IMR-90 (cell line): ENCODE measurements at places on chromosomes 13 and 19.

- no peaks in the 10 kb centered on the region for H3K27me3 ChIP-seq
- peak; percentile 94 for DNase-seq
- no peaks in the 10 kb centered on the region for H3K36me3 ChIP-seq
- H3K4me1 ChIP-seq = peaks cover 1% of the 10 kb centered on the region
Observed at GRCh38 chr13:92838786-92839185, 387.8 kb upstream of the GPC6 start.

- no peak overlapping the region for H3K27ac ChIP-seq
- H3K36me3 ChIP-seq = peaks cover 57% of the 10 kb centered on the region
- no peak overlapping the region for H3K4me3 ChIP-seq
- DNase-seq = peak; percentile 57
Observed at GRCh38 chr19:43743059-43743458, 11.7 kb downstream of the SMG9 start.

- no peaks in the 10 kb centered on the region for H3K27me3 ChIP-seq
- no peak overlapping the region for H3K4me3 ChIP-seq
- H3K27ac ChIP-seq = no peak overlapping the region
- H3K36me3 ChIP-seq = peaks cover 47% of the 10 kb centered on the region
- H3K4me1 ChIP-seq = no peaks in the 10 kb centered on the region
Observed at GRCh38 chr13:113260996-113261395, 36.0 kb upstream of the LAMP1 start.

- no peak for DNase-seq
- H3K4me1 ChIP-seq = no peaks in the 10 kb centered on the region
- H3K36me3 ChIP-seq = no peaks in the 10 kb centered on the region
- H3K27ac ChIP-seq = no peak overlapping the region
Observed at GRCh38 chr13:101190976-101191375, 225.3 kb downstream of the NALCN start.

GRCh38 chr19:35752746-35753350 is 4.0 kb downstream of the HSPB6 start:
- no peak overlapping the region for H3K4me3 ChIP-seq
- no peak overlapping the region for H3K27ac ChIP-seq
- no peaks in the 10 kb centered on the region for H3K27me3 ChIP-seq
- DNase-seq = no peak

DNA sequence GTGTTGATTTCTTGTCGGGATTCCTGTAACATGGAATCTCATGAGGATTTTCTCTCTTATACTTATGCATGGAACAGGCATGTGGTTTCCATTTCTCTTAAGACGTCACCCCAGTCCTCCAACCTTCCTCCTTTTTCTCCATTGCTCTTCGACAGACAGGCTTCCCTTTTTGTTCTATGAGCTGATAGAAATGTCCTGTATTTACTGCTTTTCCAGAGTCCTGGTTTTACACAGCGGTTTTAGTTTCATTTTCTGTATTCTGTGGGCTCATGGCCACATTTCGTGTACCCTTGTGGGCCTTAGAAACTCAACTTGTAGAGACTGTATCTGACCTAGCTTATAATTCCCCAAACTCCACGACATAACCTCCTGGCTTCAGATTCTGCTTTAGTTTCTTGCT is 113.1 kb downstream of the PAN3 start:
- H3K36me3 ChIP-seq = peaks cover 3% of the 10 kb centered on the region; the same call in 1 of the 2 replicates
- H3K4me3 ChIP-seq = no peak overlapping the region
- no peaks in the 10 kb centered on the region for H3K4me1 ChIP-seq
- no peak for DNase-seq
- H3K27me3 ChIP-seq = no peaks in the 10 kb centered on the region
- H3K27ac ChIP-seq = no peak overlapping the region

- no peak for DNase-seq
- no peaks in the 10 kb centered on the region for H3K4me1 ChIP-seq
- H3K27me3 ChIP-seq = no peaks in the 10 kb centered on the region
- H3K27ac ChIP-seq = no peak overlapping the region
Observed at GRCh38 chr13:91454666-91455065, 56.2 kb downstream of the GPC5 start.

DNA sequence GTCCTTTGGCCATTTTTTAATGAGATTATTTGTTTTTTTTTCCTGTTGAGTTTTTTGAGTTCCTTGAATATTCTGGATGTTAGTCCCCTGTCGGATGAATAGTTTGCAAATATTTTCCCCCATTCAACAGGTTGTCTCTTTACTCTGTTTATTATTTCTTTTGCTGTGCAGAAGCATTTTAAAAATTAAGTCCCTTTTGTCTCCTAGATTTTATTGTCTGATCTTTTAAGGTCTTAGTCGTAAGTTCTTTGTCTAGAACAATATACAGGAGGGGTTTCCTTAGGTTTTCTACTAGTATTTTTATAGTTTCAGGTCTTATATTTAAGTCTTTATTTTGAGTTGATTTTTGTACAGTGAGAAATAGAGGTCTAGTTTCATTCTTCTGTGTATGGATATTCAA is 284.4 kb downstream of the GPC6 start:
- H3K27ac ChIP-seq = no peak overlapping the region
- no peaks in the 10 kb centered on the region for H3K4me1 ChIP-seq
- H3K36me3 ChIP-seq = no peaks in the 10 kb centered on the region
- DNase-seq = no peak

DNA sequence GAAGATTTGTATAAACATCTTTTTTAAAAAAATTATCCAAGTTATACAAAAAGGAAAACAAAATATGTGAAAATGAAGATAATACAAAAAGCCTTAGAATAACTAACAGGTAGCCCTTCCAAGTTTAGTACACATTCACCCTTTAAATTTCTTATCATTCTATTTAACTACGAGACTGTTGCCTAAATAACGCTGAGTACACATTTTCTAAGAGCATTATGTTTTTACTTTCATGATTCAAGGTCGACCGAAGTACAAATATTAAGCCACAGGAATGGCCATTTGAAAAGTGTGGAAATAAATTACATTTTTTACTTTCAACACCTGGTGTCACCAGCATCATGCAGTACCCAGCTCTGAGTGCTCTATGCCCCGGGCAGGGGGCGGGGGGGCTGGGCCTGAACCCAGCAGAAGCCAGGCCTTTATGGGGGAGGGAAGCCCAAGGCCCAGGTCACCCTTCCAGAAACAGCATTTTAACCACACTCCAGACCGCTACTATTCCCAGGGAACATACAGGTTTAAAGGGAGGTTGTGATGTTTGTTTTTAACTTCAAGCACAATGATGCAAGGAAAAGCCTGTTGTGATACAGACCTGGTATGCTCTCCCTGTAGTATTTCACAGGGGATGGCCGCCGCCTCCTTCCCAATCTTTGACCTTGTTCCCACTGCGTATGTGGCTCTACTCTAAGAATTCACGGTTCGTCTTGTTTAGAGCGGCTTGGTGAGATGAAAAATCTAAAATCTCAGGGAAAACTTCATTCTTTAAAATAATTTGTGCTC is 24.0 kb downstream of the GGACT start:
- DNase-seq = no peak
- H3K27me3 ChIP-seq = no peaks in the 10 kb centered on the region; the same call in 1 of the 2 replicates
- no peaks in the 10 kb centered on the region for H3K36me3 ChIP-seq
- peaks cover 4% of the 10 kb centered on the region; the same call in 1 of the 2 replicates for H3K4me1 ChIP-seq
- no peak overlapping the region for H3K4me3 ChIP-seq

GRCh38 chr19:55481148-55481793 is 3.7 kb upstream of the NAT14 start:
- peaks cover 12% of the 10 kb centered on the region for H3K4me1 ChIP-seq
- no peaks in the 10 kb centered on the region for H3K27me3 ChIP-seq
- no peak overlapping the region for H3K27ac ChIP-seq

DNA sequence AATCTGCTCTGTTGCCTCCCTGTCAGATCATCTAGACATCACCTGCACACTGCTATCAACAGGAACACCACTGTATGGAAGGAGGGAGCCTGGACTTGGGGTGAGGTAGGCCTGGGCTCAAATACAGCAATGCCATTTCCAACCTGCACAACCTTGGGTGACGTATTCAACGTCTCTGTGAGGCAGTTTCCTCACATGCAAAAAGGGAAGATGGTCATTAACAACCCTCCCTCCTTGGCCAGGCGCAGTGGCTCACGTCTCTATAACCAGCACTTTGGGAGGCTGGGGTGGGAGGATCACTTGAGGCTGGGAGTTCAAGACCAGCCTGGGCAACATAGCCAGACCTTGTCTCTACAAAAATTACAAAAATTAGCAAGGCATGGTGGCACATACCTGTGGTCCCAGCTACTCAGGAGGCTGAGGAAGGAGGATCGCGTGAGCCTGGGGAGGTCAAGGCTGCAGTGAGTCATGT is 13.1 kb downstream of the XRCC1 start:
- H3K4me1 ChIP-seq = peaks cover 5% of the 10 kb centered on the region
- no peak for DNase-seq
- no peak overlapping the region for H3K27ac ChIP-seq
- H3K36me3 ChIP-seq = peaks cover 9% of the 10 kb centered on the region

- no peaks in the 10 kb centered on the region for H3K36me3 ChIP-seq
- no peaks in the 10 kb centered on the region for H3K4me1 ChIP-seq
- no peaks in the 10 kb centered on the region for H3K27me3 ChIP-seq
- no peak for DNase-seq
- H3K4me3 ChIP-seq = no peak overlapping the region
Observed at GRCh38 chr13:41273831-41274441, 10.6 kb upstream of the MTRF1 start.

- no peak overlapping the region for H3K27ac ChIP-seq
- H3K36me3 ChIP-seq = no peaks in the 10 kb centered on the region
- peak; percentile 4 for DNase-seq
- no peaks in the 10 kb centered on the region for H3K27me3 ChIP-seq
- H3K4me3 ChIP-seq = no peak overlapping the region
- H3K4me1 ChIP-seq = no peaks in the 10 kb centered on the region
Observed at GRCh38 chr13:60043262-60043661, 120.5 kb downstream of the DIAPH3 start.

DNA sequence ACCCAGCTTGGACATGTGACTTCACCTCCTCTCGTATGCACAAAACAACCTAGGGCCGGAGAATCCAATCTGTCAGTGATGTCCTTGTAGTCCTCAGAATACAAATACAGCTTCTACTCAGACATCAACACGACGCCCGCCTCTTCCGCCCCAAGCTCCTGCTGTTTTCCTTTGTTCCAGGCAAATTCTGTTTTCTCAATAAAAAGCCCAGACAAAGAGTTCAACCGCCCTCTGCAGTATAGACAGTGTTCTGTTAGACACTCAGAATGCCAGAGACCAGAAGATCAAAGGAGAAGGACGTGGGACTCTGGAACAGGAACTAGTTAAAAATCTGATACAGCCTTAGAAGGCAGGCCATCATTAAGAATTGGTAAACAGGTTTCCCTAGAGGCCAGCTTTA is 42.0 kb upstream of the GGACT start:
- H3K36me3 ChIP-seq = peaks cover 7% of the 10 kb centered on the region
- H3K27me3 ChIP-seq = no peaks in the 10 kb centered on the region
- H3K4me3 ChIP-seq = no peak overlapping the region
- no peak for DNase-seq
- H3K27ac ChIP-seq = peak overlapping the region; percentile 4; the same call in 1 of the 2 replicates

DNA sequence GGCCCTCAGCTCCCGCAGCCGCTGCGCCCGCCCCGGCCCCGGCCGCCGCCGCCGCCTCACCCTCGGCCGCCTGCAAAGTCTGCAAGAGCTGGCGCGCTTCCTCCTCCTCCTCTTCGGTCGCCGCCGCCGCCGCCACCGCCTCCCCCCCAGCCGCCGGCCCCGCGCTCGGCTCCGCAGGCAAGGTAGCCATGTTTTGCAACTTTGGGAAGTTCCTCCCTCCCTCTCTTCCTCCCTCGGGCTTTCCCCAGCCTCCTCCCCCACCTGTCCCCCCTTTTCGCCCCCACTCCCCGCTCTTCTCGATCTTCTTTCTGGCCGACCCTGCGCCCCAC is 433 bp downstream of the SIX5 start:
- peak; percentile 41 for DNase-seq
- H3K4me3 ChIP-seq = peak overlapping the region; percentile 62
- peaks cover 8% of the 10 kb centered on the region; the same call in 1 of the 2 replicates for H3K36me3 ChIP-seq
- no peaks in the 10 kb centered on the region for H3K27me3 ChIP-seq
- H3K27ac ChIP-seq = peak overlapping the region; percentile 98

DNA sequence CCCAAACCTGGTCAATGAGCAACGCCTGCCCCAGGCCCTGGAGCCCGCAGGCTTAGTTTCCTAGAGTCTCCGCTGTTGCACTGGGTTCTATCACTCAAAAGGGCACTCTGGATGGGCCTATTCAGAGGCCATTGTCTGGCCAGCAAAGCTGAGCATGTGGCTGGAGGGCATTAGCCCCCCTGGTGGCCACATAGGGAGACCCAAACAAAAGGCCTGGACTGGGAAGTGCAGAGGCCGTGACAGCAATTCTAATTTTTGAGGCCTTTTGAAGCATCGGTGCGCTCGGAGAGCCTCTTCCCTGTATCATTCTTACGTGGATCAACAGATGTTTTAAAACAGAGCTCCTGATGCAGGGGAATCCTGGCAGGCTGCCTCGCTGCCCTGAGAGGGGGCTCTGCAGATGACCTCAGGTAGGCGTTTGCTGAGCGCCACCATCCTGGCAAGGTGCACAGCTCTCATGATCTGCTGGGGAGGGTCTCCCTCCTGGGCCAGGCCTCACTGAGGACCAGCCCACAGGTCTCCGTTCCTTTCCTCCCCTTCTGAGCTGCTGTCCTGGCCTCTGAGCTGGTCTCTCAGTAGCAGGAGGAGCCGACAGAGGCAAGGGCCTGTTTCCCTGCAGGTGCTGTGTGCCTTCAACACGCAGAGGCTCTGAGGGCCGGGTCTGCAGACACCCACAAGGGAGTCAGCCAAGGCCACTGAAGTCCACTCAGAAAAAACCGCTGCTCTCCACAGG is 190.5 kb downstream of the URI1 start:
- H3K36me3 ChIP-seq = no peaks in the 10 kb centered on the region
- H3K4me1 ChIP-seq = no peaks in the 10 kb centered on the region
- no peak overlapping the region for H3K4me3 ChIP-seq
- no peaks in the 10 kb centered on the region for H3K27me3 ChIP-seq

DNA sequence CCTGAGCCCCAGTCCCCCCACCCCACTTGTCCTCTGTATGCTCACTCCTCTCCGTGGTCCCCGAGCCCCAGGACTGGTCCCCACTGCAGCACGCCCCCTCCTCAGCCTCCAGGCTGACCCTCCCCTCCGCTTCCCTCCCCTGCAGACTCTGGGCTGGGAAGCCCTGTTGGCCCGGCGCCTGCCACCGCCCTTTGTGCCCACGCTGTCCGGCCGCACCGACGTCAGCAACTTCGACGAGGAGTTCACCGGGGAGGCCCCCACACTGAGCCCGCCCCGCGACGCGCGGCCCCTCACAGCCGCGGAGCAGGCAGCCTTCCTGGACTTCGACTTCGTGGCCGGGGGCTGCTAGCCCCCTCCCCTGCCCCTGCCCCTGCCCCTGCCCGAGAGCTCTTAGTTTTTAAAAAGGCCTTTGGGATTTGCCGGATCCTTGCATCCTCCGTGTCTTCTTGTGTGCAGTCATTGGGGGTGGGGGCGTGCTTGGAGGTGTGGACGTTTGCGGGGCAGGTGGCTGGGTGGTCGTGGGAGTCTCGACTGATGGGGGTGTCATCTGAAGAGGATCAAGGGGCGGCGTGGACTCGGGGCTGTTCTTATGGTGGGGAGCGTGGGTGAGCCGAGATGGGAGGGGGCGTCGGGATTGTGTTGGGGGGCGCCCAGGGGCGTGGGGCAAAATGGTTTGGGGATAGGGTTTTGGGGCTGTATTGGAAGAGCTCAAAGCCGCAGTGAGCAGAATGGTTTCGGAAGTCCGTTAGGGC is 3.5 kb downstream of the PTGER1 start:
- H3K4me1 ChIP-seq = peaks cover 18% of the 10 kb centered on the region
- no peak for DNase-seq
- H3K27ac ChIP-seq = no peak overlapping the region
- no peaks in the 10 kb centered on the region for H3K27me3 ChIP-seq
- H3K36me3 ChIP-seq = peaks cover 26% of the 10 kb centered on the region
- no peak overlapping the region for H3K4me3 ChIP-seq
